ENCODE measurements at places on chromosomes 5 and 9. TPM values are rescaled to one million over a fixed set of nuclear protein-coding genes. Genes with fewer than 3 reads are reported as not detected.

The RNF38 gene
- 28.5 TPM for total RNA-seq

DNA sequence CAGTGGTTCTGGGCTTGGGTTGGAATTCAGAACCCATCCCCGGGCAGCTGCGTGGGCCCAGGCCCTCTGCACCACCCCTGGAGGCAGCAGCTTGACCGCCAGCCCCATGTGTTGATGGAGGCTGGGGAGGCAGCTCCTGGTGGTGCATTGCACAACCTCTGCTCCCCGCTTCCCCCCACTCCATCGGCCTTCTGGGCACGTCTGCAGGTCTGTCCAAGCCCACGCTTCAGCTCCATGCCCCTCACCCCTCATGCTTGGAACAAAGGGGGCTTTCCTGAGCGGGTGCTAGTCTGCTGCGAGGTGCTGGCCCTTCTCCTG, 1.4 kb downstream of the NCS1 start:
- ATAC-seq = no peak

The PCDHB13 gene
- total RNA-seq = 5.6 TPM

GRCh38 chr5:139955616-139956273, 87.4 kb downstream of the NRG2 start:
- ATAC-seq = no peak

DNA sequence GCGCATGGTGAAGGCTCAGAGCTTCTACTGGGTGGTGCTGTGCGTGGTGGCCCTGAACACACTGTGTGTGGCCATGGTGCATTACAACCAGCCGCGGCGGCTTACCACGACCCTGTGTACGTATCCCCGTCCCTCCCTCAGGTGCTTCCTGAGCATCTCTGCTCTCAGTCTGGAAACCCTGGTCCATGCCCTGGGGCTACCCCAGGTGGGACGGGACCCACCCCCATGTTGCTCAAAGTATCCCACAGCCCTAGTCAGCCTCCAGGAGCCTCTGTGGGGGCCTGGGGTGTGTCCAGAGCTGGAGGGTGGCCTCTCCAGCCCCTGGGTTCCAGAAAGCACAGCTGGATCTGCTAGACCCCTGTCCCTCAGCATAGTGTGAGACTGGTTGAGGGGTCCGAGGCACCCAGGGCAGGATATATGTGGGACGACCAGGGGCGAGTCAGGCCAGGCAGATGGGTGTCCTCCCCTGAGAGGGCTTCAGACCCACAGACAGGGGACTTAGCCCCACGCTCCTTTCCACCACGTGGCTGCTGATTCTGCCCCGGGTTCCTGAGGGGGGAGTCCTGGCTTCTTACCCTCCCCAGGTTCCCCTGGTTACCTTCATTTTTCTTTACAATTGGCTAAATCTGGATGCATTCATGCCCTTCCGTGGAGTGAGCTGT, 94.0 kb downstream of the CACNA1B start:
- no peak for ATAC-seq

DNA sequence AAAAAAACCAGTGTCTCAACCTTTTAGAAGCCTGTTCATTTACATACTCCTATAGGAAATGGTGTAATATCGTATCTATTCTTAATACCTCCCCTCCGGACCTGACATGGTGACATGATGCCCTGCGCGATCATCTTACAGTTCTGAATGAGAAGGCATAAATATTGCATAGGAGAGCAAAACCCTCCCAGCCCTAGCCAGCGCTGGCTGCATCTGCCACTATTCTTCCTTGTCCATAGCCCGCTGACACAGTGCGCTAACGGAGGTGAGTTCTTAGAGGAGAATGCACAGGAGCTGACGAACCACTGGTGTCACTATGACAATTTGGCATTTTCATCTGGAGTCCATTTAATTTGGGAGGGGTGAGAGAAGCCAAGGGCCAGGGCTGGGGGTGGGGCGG, 290.1 kb downstream of the EFNA5 start:
- no peak for ATAC-seq

The TRIM23 gene
- total RNA-seq = 17.1 TPM

The PKD2L2 gene
- 1.9 TPM for total RNA-seq

Data from motor neuron (in vitro differentiated cells).